ENCODE measurements at places on chromosomes 12 and 14.

GRCh38 chr12:52496590-52497071 lies 3.6 kb upstream of the KRT6A start:
- no peak for DNase-seq

GRCh38 chr12:119372540-119372939 lies 38.0 kb downstream of the CCDC60 start:
- no peak for DNase-seq

DNA sequence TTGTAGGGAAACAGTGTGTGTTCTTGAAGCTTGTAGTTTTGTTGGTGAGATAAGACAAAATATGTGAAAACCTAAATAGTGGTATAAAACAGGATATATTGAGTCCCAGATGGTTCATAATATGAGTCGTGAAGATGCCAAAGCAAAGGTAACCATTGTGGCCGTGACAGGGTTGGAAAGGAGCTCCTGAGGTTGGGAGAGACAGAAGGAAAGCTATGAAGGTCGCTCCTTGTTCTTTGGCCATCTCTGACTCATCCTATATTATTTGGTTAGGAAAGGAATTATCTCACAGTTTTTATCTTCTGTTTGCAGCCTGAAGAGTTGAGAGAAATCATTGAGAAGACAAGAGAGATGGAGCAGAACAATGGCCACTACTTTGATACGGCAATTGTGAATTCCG lies 27.1 kb downstream of the ATP6V1D start:
- DNase-seq, result no peak

- no peak for DNase-seq
Measured at GRCh38 chr12:25018146-25018545, 69.2 kb upstream of the BCAT1 start.

- peak; percentile 37 for DNase-seq
Measured at GRCh38 chr12:88579161-88579517, 1.1 kb downstream of the KITLG start.

GRCh38 chr12:16036073-16036472 lies 124.9 kb downstream of the DERA start:
- DNase-seq, result no peak

DNA sequence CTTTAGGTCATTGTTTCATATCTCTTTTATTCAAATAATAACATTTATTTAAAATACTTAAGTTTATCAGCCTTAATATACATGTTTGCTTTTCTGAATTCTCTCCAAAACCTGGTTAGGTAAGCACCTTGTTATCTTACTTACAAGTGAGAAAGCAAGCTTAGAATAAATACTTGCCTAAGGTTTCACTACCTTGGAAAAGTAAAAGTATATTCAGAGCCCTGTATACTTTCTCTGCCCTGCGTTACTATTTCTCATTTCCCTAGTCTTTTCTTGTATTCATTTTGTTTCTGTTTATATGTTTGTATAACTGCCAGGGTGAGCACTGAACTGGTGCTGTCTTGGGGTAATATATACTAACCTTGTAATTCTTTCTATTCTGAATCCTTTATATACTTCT lies 21.5 kb downstream of the METAP2 start:
- DNase-seq, result no peak

DNA sequence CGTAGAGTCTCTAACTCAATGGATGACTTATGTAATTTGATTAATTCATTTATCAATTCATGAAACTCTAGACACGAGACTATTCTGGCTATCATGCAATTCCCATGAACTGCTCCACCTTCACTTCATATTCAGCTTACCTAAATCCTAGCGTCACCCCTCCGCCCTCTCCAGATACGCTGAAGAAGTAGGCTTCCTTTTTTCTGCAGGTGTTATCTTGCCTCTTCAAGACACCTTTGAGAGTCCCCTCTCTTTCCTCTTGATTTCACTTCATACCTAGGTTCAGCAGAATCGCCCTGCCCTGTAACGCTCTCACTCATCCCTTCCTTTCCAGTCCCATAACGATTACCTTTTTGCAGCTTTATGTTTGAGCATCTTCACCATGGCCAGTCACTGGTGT lies 4.0 kb upstream of the RNASE4 start:
- DNase-seq, result no peak

DNA sequence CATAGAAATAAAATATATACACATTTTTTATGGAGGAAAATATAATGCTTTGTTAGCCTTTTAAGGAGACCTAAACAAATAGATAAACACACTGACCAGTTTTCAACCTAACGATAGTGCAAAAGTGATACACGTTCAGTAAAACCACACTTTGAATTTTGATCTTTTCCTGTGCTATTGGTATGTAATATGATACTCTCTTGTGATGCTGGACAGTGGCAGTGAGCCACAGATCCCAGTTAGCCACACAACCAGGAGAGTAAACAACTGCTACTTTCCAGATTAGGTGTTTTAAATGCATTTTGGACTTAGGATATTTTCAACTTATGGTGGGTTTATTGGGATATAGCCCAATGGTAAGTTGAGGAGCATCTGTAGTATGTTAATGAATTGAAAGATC lies 243.1 kb downstream of the ERC1 start:
- DNase-seq, result no peak

GRCh38 chr14:35244542-35244941 lies 47.6 kb upstream of the PSMA6 start:
- no peak for DNase-seq

GRCh38 chr14:105682956-105683570 lies 156.7 kb downstream of the TMEM121 start:
- DNase-seq, result no peak

DNA sequence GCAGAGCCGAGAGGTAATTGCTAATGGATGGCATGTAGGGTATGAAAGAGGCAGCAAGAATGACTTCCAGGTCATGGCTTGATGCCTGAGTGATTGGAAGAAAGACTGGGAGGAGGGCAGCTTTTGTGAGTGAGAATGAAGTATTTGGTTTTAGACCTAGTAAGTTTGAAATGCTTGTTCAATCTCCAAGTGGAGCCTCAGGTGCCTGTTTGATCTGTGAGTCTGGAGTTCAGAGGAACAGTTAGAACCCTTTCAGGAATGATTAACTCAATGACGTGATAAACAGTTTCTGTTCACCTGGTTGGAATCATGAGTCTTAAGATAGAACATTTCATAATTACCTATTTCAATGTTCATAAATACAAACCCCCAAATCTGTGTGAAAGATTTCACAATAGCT lies 10.4 kb downstream of the KCNJ8 start:
- DNase-seq, result no peak

DNA sequence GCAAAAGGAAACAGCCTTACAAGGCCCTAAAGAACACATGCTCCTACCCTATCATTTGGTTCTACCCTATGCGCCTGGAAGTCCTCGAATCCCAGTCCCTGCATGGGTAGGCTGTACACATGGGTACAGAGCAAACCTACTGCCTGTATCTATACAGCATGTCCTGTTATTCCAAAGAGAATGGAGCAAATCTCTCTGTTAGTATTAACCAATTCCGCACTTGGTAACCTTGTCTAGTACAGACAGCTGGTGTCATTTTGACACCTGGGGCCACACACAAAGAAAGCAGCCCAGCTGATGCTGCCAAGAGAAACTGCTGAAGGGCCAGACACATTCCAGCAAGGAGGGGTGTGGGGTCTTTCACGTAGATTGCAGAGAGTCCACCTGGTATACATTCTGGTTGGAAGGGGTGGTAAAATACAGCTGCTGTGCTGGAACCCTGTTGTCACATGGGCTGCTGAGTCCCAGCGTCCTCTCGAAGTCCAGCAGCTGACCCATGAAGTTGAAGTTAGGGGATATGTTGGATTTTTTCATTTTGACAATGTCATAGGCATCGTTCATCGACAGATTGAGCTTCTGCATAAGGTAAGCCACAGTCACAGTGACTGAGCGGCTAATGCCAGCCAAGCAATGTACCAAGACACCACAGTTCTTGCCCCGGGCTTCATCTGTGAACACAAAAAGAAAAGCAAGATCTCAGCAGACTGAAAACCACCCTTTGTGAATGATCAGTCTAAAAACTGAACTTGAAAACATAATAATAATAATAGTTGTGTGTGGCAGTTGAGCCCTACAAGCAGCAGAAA lies 3.2 kb downstream of the DUSP6 start:
- DNase-seq, result no peak

GRCh38 chr12:63400718-63401117 lies 249.7 kb upstream of the AVPR1A start:
- no peak for DNase-seq

GRCh38 chr14:29354486-29354885 lies 573.2 kb downstream of the PRKD1 start:
- no peak for DNase-seq

DNA sequence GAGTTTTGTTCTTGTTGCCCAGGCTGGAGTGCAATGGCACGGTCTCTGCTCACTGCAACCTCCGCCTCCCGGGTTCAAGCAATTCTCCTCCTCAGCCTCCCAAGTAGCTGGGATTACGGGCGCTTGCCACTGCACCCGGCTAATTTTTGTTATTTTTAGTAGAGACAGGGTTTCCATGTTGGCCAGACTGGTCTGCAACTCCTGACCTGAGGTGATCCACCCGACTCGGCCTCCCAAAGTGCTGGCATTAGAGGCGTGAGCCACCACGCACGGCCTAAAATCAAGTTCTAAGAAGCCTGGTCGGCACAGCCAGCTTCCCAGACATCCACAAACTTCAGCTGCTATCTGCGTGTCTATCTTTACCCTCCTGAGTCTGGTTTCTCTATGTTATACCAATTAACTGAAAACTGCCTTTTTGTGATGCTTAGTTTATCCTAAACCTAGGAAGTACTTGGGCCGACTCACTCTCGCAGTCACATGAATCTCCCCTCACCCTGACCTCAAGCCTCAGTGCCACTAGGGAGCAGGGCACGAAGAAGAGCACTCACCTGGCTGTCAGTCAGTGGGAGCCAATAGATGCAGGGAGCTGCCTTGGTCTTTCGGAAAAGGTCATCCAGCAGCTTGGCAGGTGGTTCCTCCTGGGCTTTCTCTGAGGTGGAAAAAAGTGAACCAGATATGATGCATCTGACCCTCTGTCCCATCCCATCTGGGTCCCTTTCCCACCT lies 3.4 kb upstream of the CDH24 start:
- DNase-seq, result no peak

- DNase-seq, result no peak
Measured at GRCh38 chr12:81541121-81541520, 218.0 kb downstream of the PPFIA2 start.

GRCh38 chr14:65803885-65804284 lies 391.4 kb downstream of the FUT8 start:
- DNase-seq, result no peak

DNA sequence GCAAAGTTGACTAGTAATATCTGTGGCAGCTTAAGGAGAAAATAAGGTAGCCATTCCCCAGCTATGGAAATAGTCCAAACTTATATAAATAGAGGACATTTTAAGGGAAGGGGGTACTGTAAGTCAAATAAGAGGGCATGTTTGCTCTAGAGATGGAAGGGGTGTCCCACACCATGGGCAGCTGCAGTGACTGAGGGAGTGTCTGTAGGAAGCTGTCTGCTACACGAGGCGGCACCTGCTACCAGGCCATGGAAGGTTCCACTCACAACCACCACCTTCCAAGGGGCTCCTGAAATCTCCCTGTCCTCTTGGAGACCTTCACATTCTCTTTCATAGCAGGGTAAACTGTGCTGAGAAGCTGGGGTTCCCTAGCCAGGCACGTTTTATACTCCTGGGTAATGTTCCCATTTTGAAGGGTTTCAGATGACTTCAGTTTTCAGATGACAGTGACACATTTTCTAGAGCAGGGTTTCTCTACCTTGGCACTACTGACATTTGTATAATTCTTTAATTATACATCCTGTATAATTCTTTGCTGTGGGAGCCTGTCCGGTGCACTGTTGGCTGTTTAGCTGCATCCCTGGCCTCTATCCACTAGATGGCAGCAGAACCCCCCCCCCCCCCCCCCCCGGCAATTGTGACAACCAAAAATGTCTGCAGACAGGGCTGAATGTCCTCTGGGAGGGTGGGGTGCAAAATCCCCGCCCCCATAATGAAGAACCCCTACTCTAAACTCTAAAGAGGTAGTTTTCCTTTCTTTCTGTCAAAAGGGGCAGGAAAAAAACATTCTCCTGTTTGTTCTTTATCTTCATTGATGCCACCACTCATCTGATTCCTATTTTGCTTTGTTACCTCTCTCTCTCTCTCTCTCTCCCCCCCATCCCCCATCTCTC lies 11.6 kb upstream of the SMCO2 start:
- DNase-seq, result no peak

GRCh38 chr14:93316716-93317115 lies 16.1 kb downstream of the BTBD7 start:
- no peak for DNase-seq

DNA sequence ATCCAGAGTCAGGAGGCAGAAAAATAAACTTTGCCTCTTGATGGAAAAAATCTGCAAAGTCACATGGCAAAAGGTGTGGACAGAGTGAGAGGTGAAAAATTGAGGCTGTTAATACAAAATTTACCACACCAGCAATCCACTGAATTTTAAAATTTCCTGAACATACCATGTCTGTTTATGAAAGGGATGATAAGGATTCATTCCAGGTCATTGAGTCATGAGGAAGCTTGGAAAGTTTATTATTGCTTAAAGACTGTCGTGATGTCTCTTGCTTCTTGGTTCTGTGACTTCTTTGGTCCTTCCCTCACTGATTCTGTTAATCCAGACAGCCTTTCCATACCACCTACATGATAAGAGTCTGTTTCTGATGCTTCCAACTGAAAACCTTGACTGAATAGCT lies 73.2 kb downstream of the TTC6 start:
- no peak for DNase-seq

DNA sequence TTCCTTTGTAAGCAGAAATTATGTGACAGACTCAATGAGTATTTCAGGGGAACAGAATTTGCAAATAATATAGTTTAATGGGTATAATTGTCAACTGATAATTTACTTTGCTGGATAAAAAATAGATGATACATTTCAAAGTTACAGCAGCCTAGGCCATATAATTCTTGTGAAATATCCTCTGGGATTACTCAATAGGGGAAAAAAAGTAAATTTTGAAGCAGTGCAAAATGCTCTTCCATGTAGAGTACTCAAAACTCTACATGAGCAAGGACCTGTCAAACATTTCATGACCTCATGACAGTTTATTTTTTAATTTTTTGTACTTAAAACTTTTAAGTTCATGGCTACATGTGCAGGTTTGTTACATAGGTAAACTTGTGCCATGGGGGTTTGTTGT lies 163.3 kb downstream of the DACT1 start:
- DNase-seq, result no peak
